ENCODE measurements at places on chromosomes 11 and 22. TPM values are rescaled to one million over a fixed set of nuclear protein-coding genes. Genes with fewer than 3 reads are reported as not detected.

- DNase-seq: no peak
These were observed 8.3 kb downstream of the BRSK2 start for GRCh38 chr11:1397862-1398527.

DNA sequence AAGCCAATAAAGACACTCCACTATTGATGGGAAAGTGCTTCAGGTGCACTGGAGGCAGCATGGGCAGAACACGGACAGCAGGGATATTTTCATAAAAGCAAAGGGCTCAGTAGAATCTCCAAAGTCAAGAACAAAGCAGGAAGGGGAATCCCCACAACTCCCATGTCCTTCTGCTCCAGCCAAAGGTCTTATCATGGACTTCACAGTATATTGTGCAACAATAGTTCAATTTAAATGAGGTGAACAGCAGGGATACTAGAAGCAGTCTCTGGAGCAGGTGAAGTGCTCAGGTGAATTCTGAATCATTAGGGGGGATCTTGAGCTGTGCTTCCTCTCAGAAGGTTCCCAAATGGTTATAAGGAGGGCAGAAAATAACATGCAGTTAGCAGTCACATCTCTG, 6.6 kb upstream of the OR2D2 start:
- DNase-seq: no peak

Gene CSNK2A3
- total RNA-seq: 0.51 TPM

GRCh38 chr22:40856513-40857308, at the start of the genes ST13 and XPNPEP3:
Gene ST13, minus strand, starts transcription at chr22:40856639. Its CDS starts 99 bp downstream, at chr22:40856540.
Gene XPNPEP3, plus strand, starts transcription at chr22:40857148. Its CDS starts 34 bp downstream, at chr22:40857182.
- peak; percentile 90 for DNase-seq

GRCh38 chr11:132858223-132858622, 674.1 kb downstream of the OPCML start:
- peak; percentile 57 for DNase-seq
